ENCODE measurements at places on chromosomes 7 and 10.

GRCh38 chr7:158606129-158606528 is 18.5 kb upstream of the PTPRN2 start:
- DNase-seq = no peak

DNA sequence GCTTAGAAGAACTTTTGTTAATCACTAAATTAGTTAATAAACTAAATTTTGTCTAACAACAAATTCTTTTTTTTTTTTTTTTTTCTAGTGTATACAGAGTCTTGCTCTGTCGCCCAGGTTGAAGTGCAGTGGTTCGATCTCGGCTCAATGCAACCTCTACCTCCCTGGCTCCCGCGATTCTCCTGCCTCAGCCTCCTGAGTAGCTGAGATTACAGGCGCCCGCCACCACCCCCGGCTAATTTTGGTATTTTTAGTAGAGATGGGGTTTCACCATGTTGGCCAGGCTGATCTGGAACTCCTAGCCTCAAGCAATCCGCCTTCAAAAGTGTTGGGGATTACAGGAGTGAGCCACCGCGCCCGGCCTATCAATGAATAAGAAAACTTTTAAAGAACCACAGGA is 1.1 kb upstream of the IQUB start:
- no peak for DNase-seq

GRCh38 chr7:137798073-137798763 is 48.6 kb downstream of the DGKI start:
- no peak for DNase-seq

GRCh38 chr7:135620980-135621850 is 41.1 kb upstream of the STMP1 start:
- DNase-seq = peak; percentile 31

DNA sequence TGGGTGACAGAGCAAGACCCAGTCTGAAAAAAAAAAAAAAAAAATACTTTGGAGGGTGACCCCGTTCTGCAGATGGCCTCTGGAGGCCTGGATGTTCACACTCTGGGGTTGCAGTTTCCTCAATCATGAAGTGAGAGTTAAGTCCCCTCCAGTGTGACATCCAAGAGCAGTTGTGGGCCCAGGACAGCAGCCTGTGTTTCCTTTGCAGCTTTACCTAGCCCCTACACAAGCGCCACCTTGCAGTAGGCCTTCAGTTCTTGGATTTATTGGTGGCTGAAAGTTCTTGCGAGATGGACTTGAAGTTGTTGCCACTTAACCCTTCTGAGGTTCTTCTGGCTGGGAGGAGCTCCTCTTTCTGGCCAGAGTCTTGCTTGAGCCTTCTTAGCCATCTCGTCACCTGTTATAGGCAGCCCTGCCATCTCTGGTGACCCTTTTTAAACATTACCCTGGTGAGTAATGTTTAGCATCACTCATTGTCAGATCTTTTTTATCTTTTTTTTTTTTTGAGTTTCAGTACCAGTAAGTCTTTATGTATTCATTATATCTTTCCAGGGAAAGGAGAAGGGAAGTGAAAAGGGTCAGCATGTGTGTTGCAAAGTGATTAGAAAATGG is 3.4 kb upstream of the ACTR3C start:
- DNase-seq = no peak

DNA sequence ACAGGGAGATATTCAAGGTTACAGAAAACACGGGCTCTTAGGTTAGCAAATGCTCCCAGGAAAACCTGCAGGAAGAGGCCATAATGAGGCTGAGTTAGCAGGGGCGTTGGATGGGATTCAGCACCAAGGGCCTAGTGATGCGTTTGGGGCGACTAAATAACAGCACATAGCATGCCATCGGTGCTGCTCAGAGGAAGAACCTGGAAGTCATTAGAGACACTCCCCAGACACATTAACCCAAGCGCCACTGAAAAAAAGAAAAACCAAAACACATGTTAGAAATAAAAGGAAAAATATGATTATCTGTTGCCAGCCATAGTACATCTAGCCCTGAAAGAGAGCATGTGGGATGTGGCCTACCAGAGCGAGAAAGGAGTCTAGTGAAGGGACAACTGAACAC is 28.8 kb upstream of the OPALIN start:
- no peak for DNase-seq

GRCh38 chr10:37549054-37549453 is 308.4 kb downstream of the ZNF248 start:
- DNase-seq = no peak

- DNase-seq = no peak
These were observed 34.3 kb upstream of the FAM133B start for GRCh38 chr7:92624298-92624996.

GRCh38 chr7:73719806-73720169 is 319 bp upstream of the STX1A start:
- no peak for DNase-seq

DNA sequence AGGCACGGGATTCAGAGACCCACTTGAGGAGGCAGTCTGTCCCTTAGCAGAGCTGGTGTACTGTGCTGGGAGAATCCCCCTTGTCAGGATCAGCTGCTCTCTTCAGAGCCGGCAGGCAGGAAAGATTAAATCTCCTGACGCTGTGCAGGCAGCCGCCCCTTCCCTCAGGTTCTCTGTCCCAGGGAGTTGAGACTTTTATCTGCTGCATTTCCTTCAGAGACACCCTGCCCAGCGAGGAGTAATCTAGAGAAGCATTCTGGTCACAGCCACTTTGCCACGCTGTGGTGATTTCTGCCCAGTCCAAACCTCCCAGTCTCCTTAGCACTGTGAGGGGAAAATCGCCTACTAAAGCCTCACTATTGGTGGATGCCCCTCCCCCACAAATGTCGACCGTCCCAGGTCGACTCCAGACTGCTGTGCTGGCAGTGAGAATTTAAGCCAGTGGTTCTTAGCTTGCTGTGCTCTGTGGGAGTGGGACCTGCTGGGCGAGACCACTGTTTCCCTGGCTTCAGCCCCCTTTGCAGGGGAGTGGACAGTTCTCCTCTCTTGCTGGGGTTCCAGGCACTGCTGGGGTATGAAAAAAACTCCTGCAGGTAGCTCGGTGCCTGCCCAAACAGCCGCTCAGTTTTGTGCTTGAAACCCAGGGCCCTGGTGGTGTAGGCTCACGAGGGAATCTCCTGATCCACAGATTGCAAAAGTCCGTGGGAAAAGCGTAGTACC is 265.4 kb downstream of the ZWINT start:
- no peak for DNase-seq

DNA sequence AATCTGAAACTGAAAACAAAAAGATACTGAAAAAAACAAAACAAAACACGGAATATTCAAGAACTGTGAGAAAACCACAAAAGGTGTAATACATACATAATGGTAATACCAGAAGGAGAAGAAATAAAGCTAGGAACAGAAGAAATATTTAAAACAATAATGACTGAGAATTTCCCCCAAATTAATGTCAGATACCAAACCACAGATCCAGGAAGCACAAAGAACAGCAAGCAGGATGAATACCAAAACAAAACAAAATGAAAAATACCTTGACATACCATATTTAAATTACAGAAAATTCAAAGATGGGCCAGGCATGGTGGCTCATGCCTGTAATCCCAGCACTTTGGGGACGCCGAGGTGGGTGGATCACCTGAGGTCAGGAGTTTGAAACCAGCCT is 57.7 kb upstream of the PARD3 start:
- no peak for DNase-seq

DNA sequence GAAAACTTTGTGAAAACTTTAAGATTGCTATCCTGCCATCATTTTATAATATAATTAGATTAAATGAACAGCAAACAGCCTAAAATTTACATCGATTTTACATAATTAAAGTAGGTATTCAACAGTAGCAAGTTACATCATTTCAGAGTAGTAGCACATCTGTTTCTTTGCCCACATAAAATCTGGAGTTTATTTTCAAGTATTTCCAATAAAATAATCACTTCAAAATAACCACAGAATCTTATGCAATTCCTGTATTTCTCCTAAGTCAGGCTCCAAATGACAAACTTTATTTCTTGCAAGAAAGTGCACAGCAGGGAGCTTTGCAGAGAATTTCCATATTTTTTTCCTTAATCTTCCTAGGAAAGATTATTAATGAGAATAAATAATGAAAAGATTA is 82.6 kb downstream of the CUBN start:
- DNase-seq = no peak

DNA sequence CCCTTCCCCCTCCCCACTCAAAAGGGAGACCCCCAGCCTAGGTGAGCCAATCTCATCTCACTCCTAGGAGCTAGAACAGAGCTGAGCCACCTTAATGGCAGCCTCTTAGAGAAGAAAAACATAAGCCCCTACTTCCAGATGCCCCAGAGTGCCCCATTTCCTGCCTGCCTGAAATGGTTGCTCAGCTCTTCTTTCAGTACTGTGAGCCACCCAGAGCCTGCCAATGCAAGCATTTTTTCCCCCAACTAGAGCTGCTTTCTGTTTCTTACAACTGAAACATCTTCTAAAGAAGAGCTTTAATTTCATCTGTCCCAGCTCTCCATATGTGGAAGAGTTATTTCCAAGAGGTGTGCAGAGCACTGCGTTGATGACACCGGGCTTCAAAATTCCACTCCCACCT is 136.7 kb downstream of the PLPP4 start:
- DNase-seq = no peak

DNA sequence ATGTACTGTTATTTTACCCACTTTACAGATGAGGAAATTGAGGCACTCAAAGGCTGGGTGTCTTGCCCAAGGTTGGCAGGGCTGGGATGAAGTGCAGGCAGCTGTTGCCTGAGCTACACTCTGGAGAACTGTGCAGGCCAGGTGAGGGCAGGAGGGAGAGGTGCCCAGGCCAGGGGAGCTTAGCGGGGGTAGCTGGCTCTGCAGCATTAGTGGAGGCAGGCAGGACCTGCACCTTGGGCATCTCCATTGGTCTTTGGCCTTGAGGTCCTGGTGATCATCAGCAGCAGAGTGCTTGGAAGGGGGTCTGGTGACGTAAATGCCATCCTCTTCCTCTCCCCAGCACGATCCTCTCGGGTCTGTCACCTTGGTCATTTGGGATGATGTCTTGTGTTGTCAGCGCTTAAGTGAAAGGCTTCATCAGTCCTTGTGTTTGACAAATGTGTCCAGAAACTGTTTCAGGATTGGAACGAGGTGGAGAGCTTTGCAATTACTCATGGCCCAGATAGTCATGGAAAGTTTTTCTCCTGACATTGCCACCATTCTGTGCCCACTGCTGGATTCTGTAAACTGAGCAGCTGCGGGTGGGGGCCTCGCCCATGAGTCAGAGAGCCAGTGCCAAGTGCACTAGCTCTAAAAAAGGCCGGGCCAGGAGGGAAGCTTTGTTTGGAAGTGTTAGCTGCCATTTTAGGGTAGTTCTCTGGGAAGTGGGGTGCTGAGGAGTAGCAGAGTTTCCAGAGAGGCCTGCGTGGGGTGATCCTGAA is 47.6 kb downstream of the TSPAN15 start:
- DNase-seq = no peak

DNA sequence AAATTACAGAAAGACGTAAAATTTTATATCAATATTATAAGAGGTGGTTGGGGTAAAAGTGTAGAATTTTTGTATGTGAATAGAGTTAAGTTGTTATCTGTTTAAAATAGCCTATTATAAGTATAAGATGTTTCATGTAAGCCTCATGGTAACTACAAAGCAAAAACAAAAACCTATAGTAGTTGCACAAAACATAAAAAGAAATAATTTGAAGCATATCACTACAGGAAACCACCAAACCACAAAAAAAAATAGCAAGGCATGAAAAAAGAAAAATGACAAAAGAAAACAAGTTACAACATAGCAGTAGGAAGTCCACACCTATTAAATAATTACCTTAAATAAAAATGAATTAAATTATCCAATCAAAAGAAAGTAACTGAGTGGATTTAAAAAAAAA is 12.4 kb upstream of the GSTK1 start:
- DNase-seq = no peak

GRCh38 chr7:110929480-110930249 is 161.3 kb upstream of the LRRN3 start:
- DNase-seq = no peak

- no peak for DNase-seq
These were observed 152.7 kb downstream of the ANK3 start for GRCh38 chr10:60236869-60237524.

- no peak for DNase-seq
These were observed 743 bp downstream of the ADAP1 start for GRCh38 chr7:953547-954327.

DNA sequence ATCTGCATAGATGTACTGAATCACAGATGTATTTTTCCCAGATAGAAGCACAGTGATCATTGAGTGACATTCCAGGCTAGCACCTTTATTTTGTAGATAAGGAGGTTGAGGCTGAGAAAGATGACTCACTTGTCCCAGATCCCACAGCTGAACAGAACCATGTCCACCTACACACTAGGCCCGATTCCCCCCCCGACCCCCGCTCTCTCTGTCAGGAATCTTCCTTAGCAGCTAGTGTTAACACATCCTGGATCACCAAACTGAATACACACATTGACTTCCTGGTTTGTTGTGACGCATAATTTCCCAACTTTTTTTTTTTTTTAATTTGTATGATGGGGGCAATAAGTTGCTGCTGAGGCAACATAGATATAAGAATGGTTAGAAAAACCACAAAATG is 5.2 kb downstream of the SFMBT2 start:
- no peak for DNase-seq

DNA sequence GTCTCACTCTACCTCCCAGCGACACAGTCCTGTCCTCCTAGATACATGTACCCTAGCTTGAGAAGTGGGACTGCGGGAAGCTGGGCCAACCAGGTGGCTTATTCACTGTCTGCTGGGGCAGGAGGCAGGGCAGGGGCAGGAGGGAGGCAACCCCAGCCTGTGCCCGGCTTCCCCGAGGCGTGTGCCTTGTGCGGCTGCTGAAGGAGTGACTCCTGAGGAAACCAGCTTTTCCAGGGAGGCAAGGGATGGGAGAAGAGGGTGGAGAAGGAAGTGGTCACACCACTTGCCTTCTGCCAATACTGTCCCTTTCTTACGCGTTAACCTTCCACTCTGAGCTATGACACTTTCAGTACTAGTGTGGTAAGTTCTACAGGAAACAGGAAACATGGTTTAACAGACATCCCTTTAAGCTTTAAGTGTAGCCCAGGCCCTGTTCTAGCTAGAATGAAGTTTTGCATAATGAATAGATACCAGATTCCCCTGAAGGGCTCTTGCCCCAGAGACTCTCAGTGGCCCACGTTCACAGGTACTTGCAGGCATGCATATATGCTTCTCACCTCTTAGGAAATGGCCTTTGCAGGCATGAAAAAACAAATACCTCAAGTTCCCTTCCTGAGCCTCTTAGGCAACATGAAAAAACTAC is 40.6 kb downstream of the SYPL1 start:
- DNase-seq = no peak

GRCh38 chr7:136045181-136045580 is 68.0 kb upstream of the MTPN start:
- DNase-seq = no peak

- DNase-seq = no peak
These were observed 32.9 kb upstream of the AKR1C2 start for GRCh38 chr10:5036511-5036910.

All from NCI-H2081 treated with DMSO at 0.1 percent for 48 hours (cell line).